Activated naive CD8-positive, alpha-beta T cell treated with anti-CD3 and anti-CD28 coated beads for 36 hours (primary cell): ENCODE measurements at places on chromosomes 6 and 20.

- DNase-seq: peak; percentile 3
Measured at GRCh38 chr6:5398530-5398929, 137.2 kb downstream of the FARS2 start.

GRCh38 chr6:47141171-47141570 is 99.0 kb upstream of the ADGRF1 start:
- no peak for DNase-seq

DNA sequence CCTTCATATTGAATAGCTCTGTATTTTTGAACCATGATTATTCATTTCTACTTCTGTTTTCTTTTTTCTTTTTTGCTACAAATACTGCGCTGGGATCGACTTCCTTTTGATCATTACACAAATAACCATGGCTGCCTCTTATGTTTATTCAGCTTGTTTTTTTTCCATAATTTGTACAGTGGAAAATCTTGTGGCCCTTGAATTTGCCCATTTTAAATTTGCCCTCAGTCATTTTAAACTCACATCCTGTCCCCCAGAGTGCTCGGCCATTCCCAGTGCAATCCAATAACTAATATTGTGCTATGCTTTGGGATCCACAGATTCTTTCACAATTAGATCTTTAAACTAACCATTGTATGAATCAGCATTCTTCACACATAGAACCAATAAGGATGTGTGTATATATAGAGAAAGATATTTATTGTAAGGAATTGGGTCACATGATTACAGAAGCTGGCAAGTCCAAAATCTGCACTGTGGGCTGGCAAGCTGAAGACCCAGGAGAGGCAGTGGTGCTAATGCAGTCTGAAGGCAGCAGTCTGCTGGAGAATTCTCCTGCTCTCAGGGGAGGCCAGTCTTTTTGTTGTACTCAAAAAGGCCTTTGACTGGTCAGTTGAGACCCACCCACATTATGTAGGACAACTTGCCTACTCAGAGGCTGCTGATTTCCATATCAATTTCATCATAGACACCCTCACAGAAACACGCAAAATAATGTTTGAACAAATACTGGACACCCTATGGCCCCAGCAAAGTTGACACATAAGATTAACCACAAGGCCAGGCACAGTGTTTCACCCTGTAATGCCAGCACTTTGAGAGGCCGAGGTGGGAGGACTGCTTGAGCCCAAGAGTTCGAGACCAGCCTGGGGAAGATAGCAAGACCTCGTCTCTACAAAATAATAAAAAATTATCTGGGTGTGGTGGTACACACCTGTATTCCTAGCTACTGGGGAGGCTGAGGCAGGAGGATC is 147.1 kb downstream of the MTHFD1L start:
- DNase-seq: no peak

DNA sequence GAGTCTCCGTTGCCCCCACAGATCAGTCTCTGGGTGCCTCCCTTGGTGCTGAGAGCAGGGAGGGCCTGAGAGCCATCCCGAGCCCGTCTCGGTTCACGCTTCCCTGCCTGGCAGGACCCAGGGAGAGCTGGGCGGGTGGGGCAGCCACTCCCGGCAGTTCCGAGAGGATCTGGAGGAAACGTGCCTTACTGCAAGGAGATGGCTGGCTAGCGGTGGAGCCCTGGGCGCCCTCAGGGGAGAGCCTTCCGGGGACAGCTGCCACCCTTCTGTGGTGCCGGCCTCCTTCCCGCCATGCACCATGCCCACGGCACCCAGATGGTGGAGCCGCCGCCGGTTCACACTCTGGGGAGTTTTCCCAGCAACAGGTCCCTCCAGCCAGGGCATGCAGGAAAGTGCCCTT is 45.8 kb upstream of the SLCO4A1 start:
- no peak for DNase-seq

- no peak for DNase-seq
Measured at GRCh38 chr6:143747347-143747842, 69.6 kb downstream of the PHACTR2 start.

DNA sequence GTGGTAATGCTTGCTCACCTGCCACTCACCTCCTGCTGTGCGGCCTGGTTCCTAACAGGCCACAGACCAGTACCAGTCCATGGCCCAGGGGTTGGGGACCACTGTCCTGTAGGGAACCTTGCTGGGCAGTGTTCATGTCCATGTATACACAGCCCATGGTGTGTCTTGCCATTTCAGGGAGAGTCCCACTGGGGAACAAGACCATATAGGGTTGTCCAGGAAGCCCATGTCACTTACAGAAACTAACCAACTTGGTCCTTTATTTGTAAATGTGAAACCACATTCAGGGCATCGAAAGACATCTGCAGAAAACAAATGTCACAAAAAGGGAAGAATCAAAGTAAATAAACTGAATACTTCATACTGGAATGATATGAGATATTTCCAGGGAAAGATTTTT is 179.1 kb downstream of the NFATC2 start:
- no peak for DNase-seq

DNA sequence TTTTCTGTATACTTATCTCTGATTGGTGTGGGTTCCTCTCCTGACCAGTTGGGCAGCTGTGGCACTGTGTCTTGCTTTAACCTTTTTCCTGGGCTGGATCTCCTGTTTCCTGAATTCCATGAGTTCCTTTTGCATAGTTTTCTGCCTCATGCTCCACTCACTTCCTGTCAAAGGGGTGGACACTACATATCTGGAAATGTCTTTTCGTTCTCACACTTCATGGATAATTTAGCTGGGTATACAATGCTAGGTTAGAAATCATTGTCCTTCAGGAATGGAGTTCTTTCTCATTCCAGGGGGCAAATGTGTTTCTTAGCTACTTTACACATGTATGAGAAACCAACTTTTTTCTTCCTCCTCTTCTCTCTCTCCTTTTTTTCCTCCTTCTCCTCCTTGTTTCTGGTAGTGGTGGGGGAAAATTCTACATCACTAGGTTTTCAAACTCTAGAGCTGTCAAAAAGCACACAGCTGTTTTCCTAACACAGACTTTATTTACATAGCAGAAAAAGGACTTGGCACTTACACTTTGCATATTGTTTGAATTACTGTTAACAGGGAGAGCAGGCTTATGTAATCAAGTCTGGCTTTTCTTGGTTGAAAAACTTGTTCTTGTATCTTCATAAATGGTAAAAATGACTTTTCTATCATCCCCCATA is 9.0 kb upstream of the DDX27 start:
- DNase-seq: no peak

DNA sequence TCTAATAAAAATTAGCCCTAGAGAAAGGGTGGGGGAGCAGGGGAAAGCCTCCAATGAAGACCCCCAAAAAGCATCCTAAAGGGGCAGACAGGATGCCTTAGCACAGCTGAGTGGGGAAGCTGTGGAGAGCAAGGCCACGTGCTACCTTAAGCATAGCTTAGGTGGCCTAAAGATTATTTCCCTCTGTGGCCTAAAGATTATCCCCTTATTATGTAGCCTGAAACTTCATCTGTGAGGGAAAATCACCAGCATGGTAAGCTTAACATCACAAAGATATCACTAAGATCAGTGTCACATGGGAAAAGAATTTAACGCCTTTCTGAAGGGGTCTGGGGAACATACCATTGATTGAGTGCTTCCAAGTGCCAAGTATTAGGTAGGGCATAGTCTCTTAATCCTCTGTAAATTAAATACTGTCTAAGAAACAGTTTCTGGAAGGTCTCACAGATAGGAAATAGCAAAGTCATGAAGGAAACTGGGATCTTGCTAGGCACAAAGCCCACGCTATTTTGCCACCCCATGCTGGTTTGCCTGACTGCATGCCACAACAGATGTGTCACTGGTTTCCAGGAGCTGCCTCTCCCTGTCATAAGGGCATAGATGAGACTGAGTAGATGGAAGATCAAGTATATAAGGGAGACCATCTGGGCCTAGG is 170.0 kb downstream of the HACE1 start:
- no peak for DNase-seq

DNA sequence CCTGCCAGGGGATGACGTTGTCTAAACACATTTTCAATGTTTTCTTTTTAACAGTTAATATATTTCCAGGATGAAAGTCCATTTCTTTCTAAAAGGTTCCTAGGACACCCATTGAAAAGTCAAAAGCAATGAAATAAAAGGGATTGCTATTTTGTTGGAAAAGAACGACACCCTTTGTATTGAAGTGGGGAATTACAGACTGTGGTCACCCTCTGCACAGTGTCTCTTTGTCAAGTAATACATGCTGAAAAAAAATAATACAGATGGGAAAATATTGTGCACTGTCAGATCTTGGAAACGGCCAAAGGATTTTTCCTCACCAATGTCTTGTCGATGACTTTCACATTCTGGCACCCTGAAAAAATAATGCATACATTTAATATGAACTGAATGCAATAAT is 56.9 kb downstream of the HAO1 start:
- no peak for DNase-seq

GRCh38 chr6:134984821-134985220 is 34.9 kb upstream of the ALDH8A1 start:
- no peak for DNase-seq

GRCh38 chr6:12103158-12103557 is 91.0 kb downstream of the HIVEP1 start:
- DNase-seq: no peak
